ENCODE measurements at places on chromosomes 4 and X.

- H3K4me1 ChIP-seq: no peaks in the 10 kb centered on the region
- H3K27me3 ChIP-seq: no peaks in the 10 kb centered on the region
- no peak overlapping the region for H3K27ac ChIP-seq
- no peak for DNase-seq
- no peaks in the 10 kb centered on the region for H3K36me3 ChIP-seq
These were observed 471.7 kb upstream of the HS3ST1 start for GRCh38 chr4:11900359-11900758.

GRCh38 chrX:99348256-99348655 lies 1061.8 kb downstream of the PCDH19 start:
- no peaks in the 10 kb centered on the region for H3K4me1 ChIP-seq
- no peaks in the 10 kb centered on the region for H3K36me3 ChIP-seq
- DNase-seq: no peak
- H3K27ac ChIP-seq: no peak overlapping the region

DNA sequence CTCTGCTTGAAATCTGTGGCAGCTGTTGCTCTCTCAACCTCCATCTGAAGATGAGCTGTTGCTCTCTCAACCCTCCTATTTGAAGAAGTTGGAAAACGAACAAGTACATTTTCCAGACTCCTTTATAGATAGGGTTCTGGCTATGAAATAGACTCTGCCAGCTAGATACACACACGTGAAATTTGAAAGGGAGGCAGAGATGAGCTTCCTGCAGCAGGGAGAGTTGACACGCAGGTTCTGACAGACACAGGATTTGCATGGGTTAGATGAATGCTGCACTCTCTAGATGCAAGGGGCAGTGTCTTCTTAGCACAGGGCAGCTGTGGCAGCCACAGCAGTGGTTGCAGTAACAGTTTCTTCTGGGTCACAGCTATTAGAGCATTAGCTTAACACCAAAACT lies 8.0 kb upstream of the PYURF start:
- no peaks in the 10 kb centered on the region for H3K27me3 ChIP-seq
- H3K4me1 ChIP-seq: peaks cover 12% of the 10 kb centered on the region
- H3K27ac ChIP-seq: no peak overlapping the region
- no peak overlapping the region for H3K4me3 ChIP-seq
- no peaks in the 10 kb centered on the region for H3K36me3 ChIP-seq
- no peak for DNase-seq

GRCh38 chr4:127781300-127782024 lies 660 bp upstream of the HSPA4L start:
- peak; percentile 64 for DNase-seq
- peak overlapping the region; percentile 98 for H3K4me3 ChIP-seq
- peak overlapping the region; percentile 78 for H3K27ac ChIP-seq
- no peaks in the 10 kb centered on the region for H3K36me3 ChIP-seq
- H3K27me3 ChIP-seq: no peaks in the 10 kb centered on the region

DNA sequence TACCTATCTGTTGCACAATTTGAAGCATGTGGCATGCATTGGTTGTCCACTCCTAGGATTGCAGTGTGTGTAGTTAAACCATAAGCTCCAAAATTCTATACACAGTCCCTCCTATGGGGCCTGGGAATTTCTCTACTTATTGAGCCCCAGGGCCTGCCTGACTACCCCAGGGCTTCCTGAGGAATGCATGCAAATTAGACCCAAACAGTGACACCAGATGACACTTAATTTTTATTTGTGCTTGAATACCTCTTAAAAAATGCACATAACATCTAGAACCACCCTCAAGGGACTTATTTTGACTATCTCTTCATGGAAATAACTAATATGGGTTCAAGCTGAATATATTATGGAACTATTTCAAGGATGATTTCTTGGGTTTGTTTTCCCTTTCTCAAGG lies 236.4 kb downstream of the PPP1R2C start:
- no peak overlapping the region for H3K27ac ChIP-seq
- no peaks in the 10 kb centered on the region for H3K36me3 ChIP-seq
- H3K4me1 ChIP-seq: no peaks in the 10 kb centered on the region
- no peak overlapping the region for H3K4me3 ChIP-seq

- H3K4me3 ChIP-seq: no peak overlapping the region
- H3K27ac ChIP-seq: no peak overlapping the region
- peak; percentile 86 for DNase-seq
These were observed 22.9 kb upstream of the USP53 start for GRCh38 chr4:119189638-119190037.

GRCh38 chr4:182429896-182430295 lies 186.7 kb downstream of the TENM3 start:
- no peaks in the 10 kb centered on the region for H3K36me3 ChIP-seq
- DNase-seq: no peak
- H3K27ac ChIP-seq: no peak overlapping the region
- no peaks in the 10 kb centered on the region for H3K27me3 ChIP-seq
- H3K4me3 ChIP-seq: no peak overlapping the region

GRCh38 chr4:87339440-87339839 lies 16.8 kb upstream of the HSD17B13 start:
- H3K4me3 ChIP-seq: no peak overlapping the region
- H3K36me3 ChIP-seq: peaks cover 2% of the 10 kb centered on the region
- no peaks in the 10 kb centered on the region for H3K27me3 ChIP-seq
- peak; percentile 13 for DNase-seq
- H3K27ac ChIP-seq: no peak overlapping the region

DNA sequence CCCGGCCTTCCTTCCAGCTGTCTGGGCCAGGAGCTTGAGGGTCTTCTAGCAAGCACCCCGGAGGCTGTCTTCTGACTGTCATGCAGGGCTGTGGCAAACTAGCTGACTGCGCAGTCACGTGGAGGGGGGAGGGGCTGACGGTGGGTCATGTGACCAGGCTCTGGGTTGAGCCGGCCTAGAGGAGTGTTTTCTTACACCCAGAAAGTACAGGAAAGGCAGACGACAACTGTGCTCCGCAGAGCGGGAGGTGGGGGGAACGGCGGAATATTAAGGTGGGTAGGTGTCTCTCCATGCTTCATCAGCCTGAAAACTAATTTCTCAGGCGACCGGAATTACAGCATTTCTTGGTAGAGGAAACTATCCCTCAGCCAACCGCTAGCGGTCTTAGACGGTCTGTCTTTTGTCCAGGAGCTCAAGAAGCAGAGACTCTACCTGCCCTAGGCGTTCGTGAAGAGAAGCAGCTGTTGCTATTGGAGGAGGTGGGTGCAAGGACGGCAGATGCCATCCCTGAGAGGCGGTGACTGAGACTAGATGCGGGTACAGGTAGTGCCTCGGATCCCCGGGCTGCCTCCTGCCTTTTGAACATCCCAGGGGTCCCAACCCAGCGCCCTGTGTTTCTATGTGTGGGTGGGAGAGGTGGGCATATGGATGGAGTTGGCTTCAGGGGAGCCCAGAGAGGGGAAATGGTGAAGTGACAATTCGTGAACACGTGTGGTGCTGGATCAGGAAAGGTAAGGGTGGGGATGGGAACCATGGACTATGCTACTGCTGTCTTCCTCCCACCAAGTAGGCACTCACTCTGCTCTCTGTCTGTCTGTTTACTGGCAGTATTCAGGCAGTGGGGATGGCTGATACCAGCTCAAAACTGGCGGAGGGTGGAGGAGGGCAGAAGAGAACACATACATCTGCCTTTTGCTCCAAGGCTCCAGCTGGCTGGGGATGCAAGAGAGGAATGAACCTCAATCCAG lies 8.8 kb downstream of the GPRASP1 start:
- peak; percentile 61 for DNase-seq
- H3K4me3 ChIP-seq: peak overlapping the region; percentile 66
- H3K27ac ChIP-seq: peak overlapping the region; percentile 50

- H3K27ac ChIP-seq: no peak overlapping the region
- no peaks in the 10 kb centered on the region for H3K36me3 ChIP-seq
- no peaks in the 10 kb centered on the region for H3K4me1 ChIP-seq
- no peak overlapping the region for H3K4me3 ChIP-seq
- H3K27me3 ChIP-seq: no peaks in the 10 kb centered on the region
These were observed 8.0 kb downstream of the SHOX start for GRCh38 chrX:638482-639131.

DNA sequence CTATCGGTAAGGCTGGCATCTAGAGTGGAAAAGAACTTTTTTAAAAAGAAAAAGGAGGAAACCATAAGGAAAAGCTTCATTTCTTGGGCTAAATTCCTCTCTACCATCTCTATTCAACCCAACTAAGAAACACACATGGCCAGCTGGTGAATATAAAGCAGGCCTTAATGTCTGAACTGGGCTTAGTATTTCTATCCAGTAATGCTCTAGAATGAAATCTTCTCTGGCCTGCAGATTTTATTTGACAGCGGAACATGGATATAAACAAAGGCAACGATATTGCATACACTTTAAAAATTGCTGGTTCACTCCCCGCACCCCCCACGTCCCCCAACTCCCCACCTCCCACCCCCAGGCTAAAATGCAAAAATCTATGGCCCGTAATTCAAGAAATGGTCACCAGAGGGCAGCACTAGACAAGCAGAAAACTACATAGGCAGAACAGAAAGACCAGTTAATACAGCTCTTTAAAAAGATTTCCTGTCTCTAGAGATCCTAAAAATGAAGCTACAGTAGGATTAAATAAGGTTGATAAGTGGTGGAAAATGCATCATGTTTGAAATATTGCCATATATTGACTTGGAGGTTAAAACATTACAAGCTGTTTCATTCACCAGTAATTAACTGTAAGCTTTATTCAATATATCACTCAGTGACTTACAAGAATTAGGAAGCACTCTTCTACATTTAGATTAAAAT lies 155.2 kb upstream of the GALNT7 start:
- peaks cover 5% of the 10 kb centered on the region for H3K27me3 ChIP-seq
- peak; percentile 22 for DNase-seq
- H3K4me1 ChIP-seq: peaks cover 3% of the 10 kb centered on the region
- H3K36me3 ChIP-seq: no peaks in the 10 kb centered on the region

DNA sequence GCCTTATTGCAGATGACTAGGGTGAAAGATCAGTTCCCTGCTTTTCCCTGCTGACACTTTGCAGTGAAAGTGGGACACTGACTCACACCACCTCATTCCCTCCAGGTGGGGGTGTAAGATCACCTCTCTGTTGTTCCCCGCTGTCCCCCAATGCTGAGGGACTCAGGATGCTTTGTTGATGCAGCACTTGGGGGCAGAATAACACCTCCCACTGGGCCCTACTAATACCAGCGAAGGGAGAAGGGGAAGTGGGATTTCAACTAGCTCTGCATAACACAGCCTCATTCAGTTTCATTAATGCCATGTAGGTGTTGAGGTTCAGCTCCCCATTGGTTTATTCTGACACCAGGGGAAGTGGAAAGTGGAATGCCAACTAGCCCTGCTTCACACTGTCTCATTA lies 43.6 kb upstream of the IL1RAPL2 start:
- no peak for DNase-seq
- no peaks in the 10 kb centered on the region for H3K4me1 ChIP-seq
- no peaks in the 10 kb centered on the region for H3K36me3 ChIP-seq
- no peak overlapping the region for H3K4me3 ChIP-seq
- H3K27ac ChIP-seq: no peak overlapping the region

DNA sequence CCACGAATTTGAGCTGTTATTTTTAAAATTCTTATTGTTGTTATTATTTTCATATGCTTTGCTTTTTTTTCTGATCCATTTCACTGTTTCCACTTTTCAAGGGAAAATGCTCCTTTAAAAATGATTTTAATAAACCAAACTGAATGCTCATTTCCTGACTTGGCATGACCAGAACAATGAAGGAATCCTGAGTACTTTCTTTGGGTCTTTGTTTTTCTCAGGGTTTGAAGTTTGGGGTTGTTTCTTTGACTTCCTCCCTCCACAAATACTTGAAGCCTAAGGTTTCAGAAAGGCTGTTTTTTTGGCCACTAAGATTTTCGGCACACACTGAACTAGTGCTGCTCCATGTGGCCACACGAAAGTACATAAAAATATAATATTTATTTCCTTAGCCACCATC lies 171.0 kb downstream of the NR3C2 start:
- no peak overlapping the region for H3K4me3 ChIP-seq
- no peak overlapping the region for H3K27ac ChIP-seq
- H3K27me3 ChIP-seq: no peaks in the 10 kb centered on the region
- no peak for DNase-seq
- no peaks in the 10 kb centered on the region for H3K36me3 ChIP-seq

- H3K27ac ChIP-seq: no peak overlapping the region
- H3K36me3 ChIP-seq: no peaks in the 10 kb centered on the region
- peaks cover 4% of the 10 kb centered on the region for H3K4me1 ChIP-seq
- peak; percentile 66 for DNase-seq
- peak overlapping the region; percentile 62 for H3K4me3 ChIP-seq
These were observed 10.1 kb downstream of the DLG3 start for GRCh38 chrX:70454441-70455365.

- no peak overlapping the region for H3K4me3 ChIP-seq
- H3K27ac ChIP-seq: no peak overlapping the region
- no peaks in the 10 kb centered on the region for H3K4me1 ChIP-seq
- H3K36me3 ChIP-seq: no peaks in the 10 kb centered on the region
These were observed 47.6 kb downstream of the FBXW7 start for GRCh38 chr4:152488246-152488645.

GRCh38 chr4:38030023-38030422 lies 69.8 kb downstream of the PTTG2 start:
- H3K36me3 ChIP-seq: no peaks in the 10 kb centered on the region
- H3K27ac ChIP-seq: no peak overlapping the region
- H3K4me3 ChIP-seq: no peak overlapping the region
- DNase-seq: no peak
- no peaks in the 10 kb centered on the region for H3K4me1 ChIP-seq

DNA sequence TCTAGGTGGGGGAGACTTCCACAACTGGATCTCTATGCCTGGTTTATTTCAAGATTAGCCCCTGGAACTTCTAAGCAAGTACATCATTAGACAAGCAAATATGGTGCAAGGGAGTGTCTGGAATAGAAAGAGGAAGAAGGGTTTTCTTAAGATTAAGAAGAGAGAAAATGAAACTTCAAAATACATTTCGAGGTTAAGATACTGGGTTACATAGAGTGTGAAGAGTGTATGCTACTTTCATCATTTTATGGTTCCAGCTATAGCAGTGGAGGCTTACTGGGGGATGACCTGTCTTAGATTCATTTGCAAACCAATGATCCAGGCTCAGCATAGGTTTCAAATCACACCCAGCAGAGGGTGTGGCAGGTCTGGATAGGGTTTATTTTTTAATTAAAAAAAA lies 144.4 kb upstream of the GATB start:
- no peak overlapping the region for H3K4me3 ChIP-seq
- H3K4me1 ChIP-seq: no peaks in the 10 kb centered on the region
- H3K27ac ChIP-seq: no peak overlapping the region

- no peaks in the 10 kb centered on the region for H3K27me3 ChIP-seq
- peaks cover 38% of the 10 kb centered on the region for H3K36me3 ChIP-seq
- H3K4me3 ChIP-seq: no peak overlapping the region
- H3K4me1 ChIP-seq: peaks cover 4% of the 10 kb centered on the region
These were observed 171.7 kb downstream of the AFAP1 start for GRCh38 chr4:7767966-7768365.
